ENCODE measurements at places on chromosomes 3 and 15.

DNA sequence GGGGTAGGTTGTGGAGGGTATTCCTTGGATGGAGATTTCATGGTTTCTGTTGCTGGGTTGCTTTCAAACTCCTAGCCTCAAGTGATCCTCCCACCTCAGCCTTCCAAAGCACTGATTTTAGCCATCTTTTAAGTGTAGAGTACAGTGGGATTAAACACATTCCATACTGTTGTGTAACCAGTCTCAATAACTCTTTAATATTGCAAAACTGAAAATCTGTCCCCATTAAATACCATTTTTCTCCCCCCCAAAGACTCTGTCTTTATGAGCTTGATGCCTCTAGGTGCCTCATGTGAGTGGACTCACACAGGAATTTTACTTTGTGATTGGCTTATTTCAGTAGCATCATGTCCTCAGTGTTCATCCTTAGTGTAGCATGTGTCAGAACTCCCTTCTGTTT, 74.7 kb upstream of the ATP10A start:
- no peak for DNase-seq

DNA sequence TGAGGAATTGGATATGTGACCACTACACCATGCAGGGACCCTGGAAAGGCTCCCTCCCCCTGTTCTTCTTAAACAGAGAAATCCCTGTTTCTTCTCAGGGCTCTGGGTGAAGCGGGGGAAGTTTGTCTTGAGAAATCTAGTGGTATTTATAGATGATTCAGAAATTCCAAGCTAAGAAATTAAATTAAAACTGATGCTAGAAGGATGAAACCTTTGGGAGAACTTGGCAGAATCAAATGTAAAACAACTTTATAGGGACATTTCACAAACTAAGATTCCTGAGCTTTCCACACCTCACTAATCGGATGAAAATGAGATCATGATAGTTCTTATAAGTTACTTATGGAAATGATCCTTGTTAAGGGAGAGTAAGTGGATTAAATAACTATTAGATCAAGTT, 54.2 kb downstream of the FBXL2 start:
- DNase-seq, result no peak

GRCh38 chr3:135448520-135448919, 517.0 kb upstream of the PPP2R3A start:
- no peak for DNase-seq

DNA sequence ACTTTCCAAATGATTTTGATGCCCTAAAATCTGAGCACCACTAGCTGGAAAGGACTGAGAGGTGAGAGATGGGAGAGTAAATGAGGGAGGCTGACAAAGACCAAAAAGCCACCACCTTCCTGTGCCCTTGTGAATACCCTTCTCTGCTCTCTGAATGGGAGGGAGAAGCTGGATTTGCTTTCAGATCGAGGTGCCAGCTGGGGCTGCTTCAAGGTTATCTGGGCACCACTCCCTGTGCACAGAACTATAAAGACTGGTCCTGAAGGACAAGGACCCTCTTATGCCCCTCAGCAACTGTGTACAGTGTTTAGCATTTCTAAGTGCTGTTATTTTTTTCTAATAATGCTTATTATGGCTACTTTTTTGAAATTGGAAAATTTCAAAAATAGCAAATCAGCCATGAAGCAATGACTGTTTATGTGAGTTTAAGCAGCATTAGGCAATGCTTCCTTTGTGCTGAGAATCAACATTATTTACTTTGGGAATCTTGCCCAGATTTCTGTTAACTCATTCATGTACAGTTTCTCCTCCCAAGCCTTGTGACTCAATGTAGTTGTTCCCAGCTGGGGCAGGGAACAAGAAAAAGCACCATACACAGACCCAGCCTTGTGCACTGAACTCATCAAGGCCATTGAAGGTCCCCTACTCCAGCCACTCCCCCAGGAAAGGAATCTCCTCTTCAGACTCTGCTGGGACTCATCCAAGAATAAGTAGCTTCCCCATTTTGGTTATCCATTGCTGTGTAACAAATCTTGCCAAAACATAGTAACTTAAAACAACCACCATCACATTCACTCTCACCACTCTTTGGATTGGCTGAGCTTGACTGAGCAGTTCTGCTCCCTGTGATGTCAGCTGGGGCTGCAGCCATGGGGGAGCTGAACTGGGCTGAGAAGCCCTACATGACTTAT, 37.3 kb upstream of the CDV3 start:
- no peak for DNase-seq

DNA sequence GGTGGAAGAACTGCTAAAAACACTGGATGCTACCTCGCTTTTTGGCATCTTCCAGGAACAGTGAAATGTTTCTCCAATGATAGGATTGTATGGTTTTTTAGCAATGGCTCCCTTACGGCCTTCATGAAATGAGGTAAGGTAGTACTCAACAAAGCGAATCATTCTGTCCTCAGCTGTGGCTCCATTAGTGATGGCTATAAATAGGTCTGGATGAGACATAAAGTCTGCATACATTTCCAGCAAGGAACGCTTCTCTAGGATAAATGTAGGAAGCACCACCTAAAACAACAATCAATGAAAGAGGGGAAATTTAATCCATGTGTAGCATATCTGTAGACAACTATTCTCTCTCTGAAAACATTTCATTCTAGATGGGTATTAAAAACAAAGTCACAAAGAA, 32.4 kb upstream of the SNX4 start:
- no peak for DNase-seq

- no peak for DNase-seq
Observed at GRCh38 chr3:126927401-126927750, 55.5 kb upstream of the PLXNA1 start.

GRCh38 chr3:54647721-54648120, 280.1 kb downstream of the LRTM1 start:
- DNase-seq, result no peak

DNA sequence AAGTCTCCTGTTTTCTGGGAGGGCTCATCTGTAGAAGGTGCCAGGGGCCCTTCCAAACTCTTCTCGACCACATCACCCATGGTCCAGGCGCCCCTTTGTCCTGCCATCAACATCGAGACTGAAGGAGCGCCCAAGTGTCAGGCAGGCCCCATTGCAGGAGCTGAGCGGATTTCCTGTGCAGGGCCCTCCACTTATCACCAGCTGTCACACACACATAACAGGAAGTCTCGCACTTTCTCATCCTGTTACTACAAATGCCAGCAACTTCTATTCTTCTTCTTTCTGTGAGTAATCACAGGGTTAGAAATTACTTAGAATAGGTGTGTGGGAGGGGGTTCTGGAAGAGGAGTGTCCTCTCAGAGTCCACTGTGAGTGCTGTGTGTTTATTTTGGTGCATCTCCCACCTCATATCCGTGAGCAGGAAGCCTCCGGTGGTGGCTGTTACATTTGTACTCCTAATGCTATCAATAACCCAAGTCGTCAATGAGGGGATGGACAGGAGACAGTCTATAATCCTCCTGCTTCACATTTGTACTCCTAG, at the start of gene KLHL6:
KLHL6 (minus strand) TSS at position 166 of the 541 bp plus-strand sequence; CDS start at position 113, 53 bp downstream.
- peak; percentile 81 for DNase-seq

- DNase-seq, result no peak
Observed at GRCh38 chr3:179622023-179622422, 17.4 kb downstream of the NDUFB5 start.

GRCh38 chr3:149288655-149289054, 44.8 kb downstream of the TM4SF18 start:
- no peak for DNase-seq

- DNase-seq, result no peak
Observed at GRCh38 chr3:73637042-73637441, 12.3 kb upstream of the PDZRN3 start.

DNA sequence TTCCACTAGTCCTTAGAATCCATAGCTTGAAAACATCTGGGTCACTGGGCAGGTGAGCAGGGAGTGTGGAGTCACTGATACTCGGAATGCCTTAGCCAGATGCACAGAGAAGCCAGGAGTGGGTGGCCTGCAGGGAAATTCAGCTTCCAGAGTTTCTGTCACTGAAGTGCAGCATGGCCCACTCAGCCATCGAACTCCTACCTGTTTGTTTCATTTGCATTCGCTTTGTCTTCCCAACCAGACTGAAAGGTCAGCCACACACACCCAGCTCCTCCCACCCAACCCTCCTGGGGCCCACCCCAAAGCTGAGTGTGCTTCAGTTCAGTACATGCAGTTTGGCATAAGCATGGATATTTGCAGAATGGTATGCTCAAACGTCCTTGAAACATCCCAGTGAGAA, 124.5 kb upstream of the ATP10A start:
- no peak for DNase-seq

GRCh38 chr15:82630033-82630432, 17.1 kb downstream of the CPEB1 start:
- DNase-seq, result no peak

DNA sequence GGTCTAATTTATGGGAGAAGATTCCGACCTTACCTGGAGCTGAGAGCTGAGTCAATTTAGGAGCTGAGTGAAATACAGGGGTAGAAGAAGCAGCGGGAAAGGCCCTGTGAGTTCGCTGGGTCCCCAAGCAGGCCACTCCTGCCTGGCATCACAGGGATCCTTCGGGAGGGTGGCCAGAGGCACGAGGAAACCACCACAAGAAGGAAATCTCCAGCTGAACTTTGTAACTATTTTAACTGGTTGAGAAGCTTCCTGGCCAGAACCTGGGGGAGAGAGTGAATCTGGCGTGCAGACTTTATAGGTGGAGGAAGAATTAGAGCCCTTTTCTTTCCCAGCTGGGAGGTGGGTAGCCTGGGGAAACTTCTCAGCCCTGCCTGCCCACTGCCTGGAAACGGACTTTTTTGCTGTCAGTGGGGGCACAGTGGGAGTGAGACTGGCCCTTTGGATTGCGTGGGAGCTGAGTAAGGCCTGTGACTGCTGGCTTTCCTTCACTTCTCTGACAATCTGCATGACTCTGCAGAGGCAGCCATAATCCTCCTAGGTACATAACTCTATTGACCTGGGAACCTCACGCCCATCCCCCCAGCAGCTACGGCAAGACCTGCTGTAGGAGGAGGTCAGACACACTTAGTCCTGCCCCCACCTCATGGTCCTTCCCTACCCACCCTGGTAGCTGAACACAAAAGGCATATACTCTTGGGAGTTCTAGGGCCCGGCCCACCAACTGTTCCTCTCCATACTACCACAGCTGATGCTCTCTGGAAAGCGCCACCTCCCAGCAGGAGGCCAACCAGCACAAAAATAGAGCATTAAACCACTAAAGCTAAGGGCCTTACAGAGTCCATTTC, 340.7 kb downstream of the CNTN3 start:
- DNase-seq, result no peak

GRCh38 chr3:46663591-46664135, 29.8 kb downstream of the ALS2CL start:
- peak; percentile 27 for DNase-seq

DNA sequence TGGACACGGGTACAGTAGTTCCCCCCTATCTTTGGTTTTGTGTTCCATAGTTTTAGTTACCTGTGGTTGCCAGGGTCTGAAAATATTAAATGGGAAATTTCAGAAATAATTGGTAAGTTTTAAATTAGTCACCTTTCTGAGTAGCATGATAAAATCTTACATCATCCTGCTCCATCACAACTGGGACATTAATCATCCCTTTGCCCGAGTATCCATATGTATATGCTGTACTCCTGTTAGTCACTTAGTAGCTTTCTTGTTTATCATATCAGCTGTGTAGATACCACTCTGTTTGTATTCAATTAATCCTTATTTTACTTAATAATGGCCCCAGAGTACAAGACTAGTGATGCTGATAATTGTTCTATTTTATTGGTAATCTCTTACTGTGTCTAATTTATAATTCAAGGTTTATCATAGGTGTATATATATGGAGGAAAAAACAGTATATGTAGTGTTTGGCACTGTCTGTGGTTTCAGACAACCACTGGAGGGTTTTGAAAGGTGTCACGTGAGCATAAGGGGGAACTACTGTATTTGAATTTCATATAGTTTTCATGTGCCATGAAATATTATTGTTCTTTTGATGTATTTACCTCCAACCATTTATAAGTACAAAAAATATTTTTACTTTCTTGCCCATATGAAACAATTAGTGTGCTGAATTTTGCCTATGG, 41.4 kb downstream of the CTDSPL2 start:
- no peak for DNase-seq

DNA sequence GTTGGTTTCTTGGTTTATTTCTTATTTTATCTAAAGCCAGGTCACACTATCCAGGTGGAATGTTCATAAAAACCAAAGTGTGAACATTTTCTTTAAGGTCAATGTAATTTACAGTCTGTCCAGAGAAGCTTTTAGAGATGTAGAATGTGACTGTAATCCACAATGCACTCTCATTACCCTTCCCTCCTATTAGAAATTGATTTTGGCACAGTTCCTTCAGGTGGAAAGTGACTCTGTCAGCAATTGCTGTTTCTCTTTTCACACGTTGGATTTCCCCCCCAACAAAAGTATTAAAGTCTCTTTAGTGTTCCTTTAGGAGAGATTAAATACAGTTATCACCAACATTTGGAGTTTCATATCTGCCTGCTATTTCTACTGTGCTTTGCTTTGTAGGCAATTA, 31.6 kb upstream of the COPB2 start:
- DNase-seq, result no peak

GRCh38 chr3:111069974-111070771, 1.4 kb upstream of the NECTIN3 start:
- DNase-seq, result no peak

Measured in GDM1 (cell line).